ENCODE measurements at places on chromosomes 2 and 18.

DNA sequence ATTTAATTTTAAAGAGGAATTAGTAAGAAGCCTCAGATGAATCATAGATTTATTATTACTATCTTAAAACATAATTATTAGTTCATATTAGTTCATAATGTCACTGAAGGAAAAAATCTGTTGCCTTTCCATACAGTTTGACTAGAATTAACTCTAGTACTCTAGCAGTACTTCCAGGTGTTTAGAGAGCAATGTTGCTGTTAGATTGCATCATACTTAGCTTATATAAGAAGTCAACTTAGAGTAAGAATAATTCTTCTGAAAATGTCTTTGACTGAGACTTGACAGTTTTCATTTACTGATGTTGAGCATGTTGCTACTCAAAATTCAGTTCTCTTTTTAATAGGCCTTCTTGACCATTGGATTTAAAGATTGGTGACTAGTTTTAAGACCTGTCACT, 4.7 kb downstream of the RAB3GAP1 start:
- DNase-seq = no peak

DNA sequence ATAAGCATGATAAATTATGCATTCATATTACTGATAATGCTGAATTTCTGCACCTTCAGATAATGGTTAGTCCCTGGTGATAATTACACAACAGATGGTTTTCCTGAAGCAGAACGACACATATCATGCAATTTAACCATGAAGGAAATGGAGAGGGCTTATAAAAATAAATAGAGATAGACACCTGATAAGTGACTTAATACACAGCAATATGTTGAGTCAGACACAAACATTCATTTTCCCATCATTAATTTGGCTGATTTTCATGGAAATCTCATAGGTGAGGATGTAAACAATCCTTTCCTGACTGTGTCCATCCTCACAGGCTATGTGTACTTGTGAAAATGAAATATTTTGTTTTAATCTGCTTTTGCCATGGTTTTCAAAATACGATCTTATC, 36.9 kb upstream of the DSEL start:
- no peak for DNase-seq

DNA sequence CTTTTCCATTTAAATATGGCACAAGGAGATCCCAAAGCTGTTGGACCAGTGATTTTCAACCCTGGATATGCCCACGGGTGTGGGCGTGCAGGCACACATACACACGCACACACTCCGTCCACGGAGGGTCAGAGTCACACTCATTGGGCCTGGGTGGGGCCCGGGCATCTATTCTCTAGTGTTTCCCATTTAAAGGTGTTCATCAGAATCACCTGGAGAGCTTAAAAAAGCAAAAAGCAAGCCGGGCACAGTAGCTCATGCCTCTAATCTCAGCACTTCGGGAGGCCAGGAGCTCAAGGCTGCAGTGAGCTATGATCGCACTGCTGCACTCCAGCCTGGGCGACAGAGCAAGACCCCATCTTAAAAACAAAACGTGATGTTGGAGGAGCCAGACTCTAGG, 329.0 kb downstream of the GBX2 start:
- no peak for DNase-seq

DNA sequence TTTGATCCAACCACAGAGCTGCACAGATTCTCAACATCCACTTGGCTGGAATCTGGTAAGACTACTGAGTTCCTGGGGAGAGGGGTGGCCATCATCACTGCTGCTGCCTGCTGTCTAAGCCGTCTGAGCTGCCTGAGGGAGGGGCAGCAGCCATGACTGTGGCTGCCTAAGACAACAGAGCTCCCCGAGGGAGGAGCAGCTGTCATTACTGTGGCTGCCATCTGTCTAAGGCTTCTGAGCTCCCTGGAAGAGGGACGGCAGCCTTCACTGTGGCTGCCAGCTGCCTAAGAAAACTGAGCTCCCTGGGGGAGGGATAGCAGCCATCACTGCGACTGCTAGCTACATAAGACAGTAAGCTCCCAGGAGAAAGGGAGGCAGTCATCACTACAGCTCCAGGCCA, 584.4 kb downstream of the NR4A2 start:
- DNase-seq = no peak

DNA sequence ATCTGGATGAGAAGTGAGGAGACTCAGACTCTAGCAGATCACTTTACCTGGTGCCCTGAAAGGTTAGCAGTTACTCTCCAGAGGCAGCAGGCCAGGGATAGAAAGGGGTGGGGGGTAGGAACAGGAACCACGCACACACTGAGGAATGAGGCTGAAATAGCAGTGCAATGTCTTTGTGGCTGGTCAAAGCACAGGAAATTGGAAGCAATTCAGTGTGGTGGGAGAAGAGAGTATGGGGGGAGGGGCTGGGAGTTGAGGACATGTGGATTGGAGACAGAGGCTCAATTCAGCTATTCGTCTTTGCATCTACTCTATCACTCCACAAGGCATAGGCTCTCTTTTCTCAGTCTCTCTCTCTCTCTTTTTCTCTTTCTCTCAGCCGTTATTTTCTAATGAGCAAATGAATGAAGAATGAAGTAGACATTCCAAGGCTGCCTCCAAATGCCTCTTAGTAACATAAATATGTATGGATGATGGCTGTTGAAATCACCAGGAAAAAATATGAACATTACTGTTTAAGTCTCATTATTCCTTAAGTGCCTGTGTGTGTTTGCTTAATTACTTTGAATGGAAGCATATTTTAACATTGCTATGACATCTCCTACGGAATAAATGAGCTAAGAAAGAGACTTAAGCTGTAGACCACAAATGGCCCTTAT, 979.4 kb downstream of the TSN start:
- no peak for DNase-seq

DNA sequence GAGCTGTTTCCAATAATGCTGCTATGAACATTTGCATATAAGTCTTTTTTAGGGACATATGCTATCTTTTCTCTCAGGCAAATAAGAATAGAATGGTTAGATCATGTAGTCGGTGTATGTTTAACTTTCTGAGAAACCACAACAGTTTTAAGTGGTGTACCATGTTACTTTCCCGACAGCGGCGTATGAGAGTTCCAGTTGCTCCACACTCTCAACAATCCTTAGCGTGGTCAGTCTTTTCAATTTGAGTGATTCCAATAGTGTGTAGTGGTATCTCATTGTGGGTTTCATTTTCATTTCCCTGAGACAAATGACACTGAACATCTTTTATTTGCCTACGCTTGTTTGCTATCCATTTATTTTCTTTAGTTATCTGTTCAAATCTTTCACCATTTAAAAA, 149.5 kb downstream of the ACOXL start:
- no peak for DNase-seq

DNA sequence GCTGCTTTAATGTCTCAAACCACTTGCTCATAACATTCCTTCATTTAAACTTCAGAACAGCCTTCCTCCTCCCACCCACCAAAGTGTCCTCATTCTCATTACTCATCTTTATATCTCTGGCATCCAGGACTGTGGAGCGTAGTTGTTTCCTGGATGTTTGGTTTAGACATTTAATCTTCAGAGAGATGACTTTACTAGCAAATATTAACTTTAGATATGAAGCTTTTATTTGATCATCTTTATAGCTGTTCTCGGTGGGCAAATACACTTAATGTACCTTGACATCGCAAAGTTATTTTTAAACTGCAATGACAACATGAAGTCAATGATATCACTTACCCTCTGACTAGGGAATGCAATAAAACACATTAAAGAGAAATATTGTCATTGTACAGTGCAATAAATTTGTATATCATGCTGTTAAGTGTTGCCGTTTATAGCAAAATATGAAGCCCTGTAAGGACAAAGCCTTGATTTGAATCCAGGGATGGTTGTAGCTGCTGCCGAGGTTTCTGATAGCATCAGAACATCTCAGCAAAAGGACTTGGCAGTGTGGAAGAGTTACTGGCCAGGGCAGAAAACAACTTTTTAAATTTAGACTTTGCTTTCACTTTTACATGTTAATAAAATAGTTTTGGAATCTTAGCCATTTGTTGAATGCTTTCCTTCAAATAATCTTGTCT, 4.6 kb upstream of the LAMA3 start:
- no peak for DNase-seq

DNA sequence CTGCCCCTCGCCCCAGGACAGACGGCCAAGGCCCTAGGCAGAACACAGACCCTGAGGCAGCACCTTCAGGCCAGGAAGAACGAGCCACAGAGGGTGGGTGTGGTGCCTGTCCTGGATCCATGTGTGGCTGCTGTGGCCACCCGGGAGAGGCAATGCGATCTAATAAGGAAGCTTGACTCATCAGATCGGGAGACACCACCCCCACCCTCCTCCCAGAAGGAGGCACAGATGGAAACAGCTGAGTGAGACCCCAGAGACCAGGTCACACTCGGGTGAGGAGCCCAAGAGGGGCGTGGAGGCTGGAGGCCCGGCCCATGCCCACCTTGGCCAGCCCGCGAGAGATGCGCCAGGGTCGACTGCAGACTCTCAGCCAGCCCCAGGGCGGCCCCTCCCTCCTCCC, 20.3 kb downstream of the KCNG2 start:
- peak; percentile 31 for DNase-seq

- no peak for DNase-seq
Observed at GRCh38 chr2:158760887-158761286, 34.2 kb upstream of the DAPL1 start.

- peak; percentile 47 for DNase-seq
Observed at GRCh38 chr2:148888003-148888501, 13.0 kb downstream of the KIF5C start.

- DNase-seq = no peak
Observed at GRCh38 chr2:41026613-41027012, 574.7 kb upstream of the SLC8A1 start.

GRCh38 chr2:237629739-237630138, 2.4 kb downstream of the LRRFIP1 start:
- DNase-seq = no peak

GRCh38 chr18:29326214-29326613, 1149.3 kb upstream of the CDH2 start:
- DNase-seq = no peak

Measured in NB4 (cell line).